ENCODE measurements at places on chromosomes 6 and 20.

DNA sequence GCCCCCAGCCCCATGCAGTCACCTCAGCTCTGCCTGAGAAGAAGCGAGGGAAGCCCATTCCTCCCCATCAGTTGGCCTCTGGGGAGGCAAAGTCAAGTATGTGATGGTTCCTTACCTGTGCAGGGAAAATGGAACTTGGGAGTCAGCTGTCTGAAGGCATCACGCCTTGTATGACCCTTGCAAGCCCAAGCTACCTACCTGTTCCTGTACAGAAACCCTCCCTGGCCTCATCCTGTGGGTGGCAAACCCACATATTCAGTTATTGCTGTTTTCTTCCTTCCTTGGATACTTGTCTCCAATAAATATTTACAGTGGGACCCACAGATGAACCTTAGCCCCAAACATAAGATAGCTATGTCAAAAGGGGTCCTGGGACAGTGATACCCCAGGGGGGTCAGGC lies 92.2 kb upstream of the MLN start:
- no peak for DNase-seq

DNA sequence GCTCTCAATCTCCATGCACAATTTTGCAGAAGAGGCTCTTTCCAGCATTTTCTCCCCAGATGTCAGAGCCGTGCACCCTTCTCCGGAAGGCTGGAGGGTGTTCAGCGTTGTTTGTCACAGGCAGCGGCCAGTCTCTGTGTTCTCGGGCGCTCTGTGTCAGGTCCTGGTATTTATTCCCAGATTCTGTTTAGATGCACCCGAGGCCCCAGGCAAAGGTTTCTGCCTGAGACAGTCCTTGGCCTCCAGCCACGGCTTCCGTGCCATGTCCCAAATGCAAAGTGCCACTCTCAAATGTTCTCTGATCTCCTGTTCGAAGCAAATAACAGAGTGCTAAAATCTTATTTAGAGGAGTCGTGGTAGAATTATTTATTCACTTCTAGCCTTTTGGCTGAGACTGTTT lies 140.3 kb upstream of the AGPAT4 start:
- DNase-seq, result no peak

DNA sequence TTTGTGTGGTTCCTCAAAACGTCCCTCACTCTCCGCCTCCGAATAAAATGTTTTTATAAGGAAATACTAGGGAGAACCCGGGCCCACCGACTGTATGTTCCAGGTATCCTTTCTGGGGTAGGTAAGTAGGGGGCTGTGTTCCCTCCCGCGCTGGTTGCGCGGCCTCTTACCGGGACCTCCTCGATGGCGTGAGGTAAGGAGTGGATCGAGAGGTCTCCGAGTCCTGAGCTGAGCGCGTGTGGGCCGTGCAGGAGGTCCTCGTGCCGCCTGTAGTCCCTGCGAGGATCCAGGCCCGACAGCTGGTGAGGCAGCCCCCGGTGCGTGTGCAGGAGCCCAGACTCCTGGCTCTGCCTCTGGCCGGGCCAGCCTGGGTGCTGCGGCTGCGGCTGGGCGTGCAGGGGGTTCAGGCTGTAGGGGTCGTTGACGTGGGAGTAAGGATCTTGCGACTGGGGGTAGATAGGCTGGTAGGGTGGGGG lies 5.1 kb downstream of the TFAP2A start:
- no peak for DNase-seq

GRCh38 chr20:21618759-21619416 lies 86.6 kb upstream of the PAX1 start:
- DNase-seq, result no peak

DNA sequence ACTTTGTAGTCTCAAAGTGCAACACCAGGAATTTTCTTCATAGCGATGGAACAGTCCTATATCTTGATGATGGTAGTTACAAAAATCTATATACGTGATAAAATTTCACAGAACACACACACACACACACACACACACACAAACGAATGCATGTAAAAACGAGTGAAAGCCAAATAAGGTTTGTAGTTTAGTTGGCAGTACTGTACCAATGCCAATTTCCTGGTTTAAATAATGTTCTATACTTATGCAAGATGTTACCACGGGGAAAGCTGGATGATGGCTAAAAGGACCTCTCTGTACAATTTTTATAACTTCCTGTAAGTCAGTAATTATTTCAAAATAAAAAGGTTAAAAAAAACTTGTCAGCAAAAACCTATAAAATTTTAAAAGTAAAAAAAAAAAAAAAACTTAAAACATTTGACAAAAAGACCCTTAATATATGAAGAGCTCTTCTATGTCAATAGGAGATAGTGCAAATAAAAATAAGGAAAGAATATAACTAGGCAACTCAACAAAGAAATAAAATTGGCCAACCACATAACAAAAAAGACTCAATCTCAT lies 37.6 kb downstream of the PDSS2 start:
- no peak for DNase-seq

DNA sequence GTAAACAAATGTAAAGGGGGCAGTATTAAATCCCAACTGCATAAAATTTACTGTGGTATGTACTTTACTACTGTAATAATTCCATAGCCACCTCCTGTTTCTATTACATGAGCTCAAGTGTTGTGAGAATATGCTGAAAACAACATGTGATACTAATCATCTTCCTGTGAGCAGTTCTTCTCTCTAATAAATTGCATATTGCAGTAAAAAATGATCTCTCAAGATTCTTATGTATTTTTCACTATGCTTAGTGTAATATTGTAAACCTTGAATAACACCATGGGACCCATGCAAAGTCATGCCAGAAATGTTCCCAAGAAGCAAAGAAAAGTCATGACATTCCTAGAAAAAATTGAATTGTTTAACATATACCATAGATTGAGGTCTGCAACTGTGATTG lies 133.0 kb upstream of the ATXN1 start:
- no peak for DNase-seq

GRCh38 chr6:163249651-163250101 lies 164.8 kb upstream of the QKI start:
- DNase-seq, result no peak

GRCh38 chr6:125945378-125946141 lies 11.0 kb upstream of the HINT3 start:
- no peak for DNase-seq

DNA sequence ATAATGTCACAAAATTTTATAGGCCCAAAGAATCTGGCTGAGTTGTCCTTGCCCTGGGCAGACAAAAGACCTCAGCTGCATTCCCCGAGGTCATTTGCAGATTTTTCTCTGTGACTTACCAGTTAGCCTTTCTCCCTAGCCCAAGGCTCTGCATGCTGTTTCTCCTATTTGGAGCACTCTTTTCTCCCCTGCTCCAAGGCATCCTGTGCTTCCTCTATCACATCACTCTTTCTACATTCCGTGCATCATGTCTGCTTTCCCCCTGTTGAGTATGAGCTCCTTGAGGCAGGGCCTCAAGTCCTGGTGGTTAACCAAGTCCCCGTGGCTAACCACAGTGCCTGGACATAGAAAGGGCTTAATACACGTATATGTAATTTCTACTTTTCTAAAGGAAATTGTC lies 593 bp upstream of the GSTA3 start:
- no peak for DNase-seq

GRCh38 chr6:19410481-19410880 lies 426.7 kb upstream of the ID4 start:
- peak; percentile 8 for DNase-seq

DNA sequence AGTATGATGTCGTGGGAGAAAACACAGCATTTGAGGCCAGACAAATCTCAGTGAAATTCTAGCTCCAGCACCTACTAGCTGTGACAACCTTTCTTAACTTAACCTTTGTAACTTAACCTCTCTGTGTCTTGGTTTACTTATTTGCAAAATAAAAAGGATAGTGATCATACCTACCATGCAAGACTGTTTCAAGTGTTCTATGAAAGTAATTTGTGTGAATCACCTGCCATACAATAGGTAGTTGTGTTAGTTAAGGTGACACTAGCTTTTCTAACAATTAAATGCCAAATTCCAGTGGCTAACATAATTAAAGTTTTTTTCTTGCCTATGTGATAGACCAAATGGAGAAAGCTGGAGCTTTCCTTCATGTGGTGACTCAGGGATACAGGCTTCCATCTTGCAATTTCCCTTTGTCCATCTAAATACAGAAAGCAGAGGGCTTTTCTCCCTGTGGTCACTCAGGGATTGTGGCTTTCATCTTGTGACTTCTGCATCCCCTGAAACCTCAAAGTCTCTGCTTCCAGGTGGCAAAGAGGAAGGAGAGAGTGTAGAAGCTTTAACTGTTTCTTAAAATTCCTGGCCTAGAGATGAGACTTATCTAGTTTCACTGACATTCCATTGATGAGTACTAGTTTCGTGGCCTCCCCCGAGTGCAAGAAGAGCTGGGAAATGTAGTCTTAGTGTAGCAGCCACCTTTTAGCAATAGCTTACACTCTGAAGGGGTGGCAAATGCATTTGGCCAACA lies 311.4 kb downstream of the CLIC5 start:
- no peak for DNase-seq

DNA sequence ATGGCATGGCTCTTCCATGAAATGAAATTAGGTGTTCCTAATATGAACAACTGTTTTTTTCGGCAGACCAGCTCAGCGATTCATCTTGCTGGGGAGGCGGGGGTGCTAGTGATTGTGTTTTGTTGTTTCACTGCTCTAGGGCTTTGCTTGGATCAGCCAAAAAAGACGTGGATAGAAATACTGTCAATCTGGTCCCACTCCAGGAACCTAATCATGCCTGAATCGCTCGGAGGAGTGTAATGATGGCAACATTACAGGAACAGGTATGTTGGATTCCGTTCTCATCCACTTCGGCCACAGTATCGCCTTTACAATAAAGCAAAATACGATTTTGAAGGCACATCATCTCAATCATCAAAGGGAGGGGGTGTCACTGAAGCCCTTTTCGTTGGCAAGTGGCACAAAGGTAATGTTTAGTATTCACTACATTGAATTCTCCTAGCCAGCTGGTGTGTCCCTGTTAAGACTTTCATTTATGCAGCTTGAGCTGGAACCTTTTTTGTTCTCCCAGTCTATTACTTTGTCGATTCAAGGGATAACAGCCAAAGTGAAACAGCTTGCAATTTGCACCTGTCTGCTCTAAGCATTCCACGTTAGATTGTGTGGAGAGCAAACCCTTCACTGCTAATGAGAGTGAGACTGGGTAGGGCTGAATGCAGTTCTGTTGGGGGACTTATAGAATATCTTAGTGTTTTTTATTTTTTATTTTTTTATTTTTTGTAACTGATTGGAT lies 477.7 kb downstream of the TFAP2A start:
- no peak for DNase-seq

- DNase-seq, result no peak
Measured at GRCh38 chr6:1672379-1672778, 62.7 kb downstream of the FOXC1 start.

DNA sequence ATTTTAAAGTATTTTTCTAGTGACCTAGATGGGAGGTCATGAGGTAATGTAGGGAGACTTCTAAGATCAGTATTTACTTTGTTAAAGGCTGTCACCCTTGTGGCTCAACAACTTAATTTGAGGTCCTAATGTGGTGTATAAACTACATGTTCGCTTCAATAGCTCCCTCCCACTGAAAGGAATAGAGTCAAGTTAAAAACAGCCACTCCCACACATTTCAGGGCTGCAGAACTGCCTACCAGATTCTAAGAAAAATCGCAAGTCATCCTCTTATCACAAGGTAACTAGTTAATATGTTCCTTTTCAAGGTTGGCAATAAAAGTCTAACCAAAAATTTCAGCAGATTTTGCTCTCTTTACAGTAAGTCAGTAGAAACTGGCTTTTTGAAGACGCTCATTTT lies 15.1 kb downstream of the GSTA1 start:
- DNase-seq, result no peak

DNA sequence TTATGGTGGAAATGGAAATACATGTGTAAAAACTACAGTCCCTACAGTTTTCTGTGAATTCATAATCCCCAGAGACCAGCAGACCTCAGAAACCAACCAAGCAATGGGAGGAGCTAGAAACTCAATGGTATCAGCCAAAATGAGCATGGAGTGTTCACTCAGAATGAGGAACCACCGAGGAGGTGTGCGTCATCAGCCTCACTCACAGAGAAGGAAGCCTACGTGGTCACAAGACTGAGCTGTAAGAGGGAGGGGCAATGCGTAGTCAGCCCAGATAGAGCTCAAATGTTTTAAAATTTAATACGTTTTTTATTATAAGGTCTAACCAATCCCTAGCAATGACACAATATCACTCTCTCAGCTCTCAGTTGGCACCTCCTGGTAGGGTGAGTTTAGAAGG lies 17.4 kb downstream of the MYLK4 start:
- DNase-seq, result no peak

- no peak for DNase-seq
Measured at GRCh38 chr6:128314190-128314589, 206.2 kb downstream of the PTPRK start.

DNA sequence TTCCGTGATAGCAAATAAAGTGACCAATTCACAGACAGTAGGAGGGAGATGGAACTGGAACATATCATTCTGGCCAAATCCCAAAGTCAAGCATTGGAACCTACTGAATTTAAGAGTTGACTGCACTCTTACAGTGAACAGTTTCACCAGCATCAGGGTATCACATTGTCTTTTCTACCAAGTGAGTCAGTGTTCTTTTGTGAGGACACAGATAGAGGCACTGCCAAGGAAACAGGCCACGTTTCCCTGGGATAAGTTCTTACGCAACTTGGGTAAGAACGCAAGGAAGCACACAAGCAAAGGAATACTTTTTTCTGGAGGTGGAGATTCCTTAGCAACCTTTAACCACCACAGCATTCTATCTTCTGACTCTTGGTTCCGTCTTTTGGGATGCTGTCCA lies 28.6 kb upstream of the ENPP5 start:
- DNase-seq, result no peak

DNA sequence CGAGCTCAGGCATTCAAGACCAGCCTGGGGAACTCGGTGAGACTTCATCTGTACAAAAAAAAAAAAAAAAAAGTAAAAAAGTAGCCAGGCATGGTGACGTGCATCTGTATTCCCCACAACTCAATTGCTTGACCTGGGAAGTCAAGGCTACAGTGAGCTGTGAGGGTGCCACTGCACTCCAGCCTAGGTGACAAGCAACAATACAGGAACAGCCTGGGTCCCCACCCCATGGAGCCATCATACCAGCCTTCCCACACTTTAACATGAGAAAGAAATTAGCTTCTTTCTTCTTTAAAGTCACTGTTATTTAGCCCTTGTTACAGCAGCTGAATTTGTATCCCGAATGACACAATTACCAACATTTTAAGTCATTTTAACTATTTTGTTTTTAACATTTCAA lies 56.1 kb downstream of the SCML4 start:
- DNase-seq, result no peak

- DNase-seq, result no peak
Measured at GRCh38 chr6:112909781-112910180, 562.7 kb downstream of the RFPL4B start.

DNA sequence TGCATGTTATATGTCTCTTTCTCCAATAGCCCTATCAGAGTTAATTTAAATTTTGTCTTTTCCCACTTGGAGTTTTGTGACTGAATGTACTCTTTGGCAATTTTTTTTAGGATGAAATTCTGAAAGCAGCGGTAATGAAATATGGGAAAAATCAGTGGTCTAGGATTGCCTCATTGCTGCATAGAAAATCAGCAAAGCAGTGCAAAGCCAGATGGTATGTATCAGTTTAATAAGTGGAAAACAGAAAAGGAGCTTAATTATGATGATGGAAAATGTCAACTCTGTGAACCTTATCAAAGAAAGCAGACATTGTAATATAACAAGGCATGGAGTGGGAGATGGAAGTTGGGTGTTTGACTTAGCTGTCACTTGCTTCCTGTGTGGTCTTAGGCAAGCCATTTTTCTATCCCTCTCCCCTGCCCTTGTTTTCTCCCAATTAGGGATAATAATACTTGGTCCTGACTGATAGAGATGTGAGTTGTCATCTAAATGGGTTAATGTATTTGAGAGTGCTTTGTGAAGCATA lies 2.7 kb downstream of the CDC5L start:
- DNase-seq, result no peak

- DNase-seq, result no peak
Measured at GRCh38 chr20:31913431-31914157, 38.3 kb downstream of the PDRG1 start.

Measured in amniotic stem cell (primary cell).